ENCODE measurements at places on chromosomes 3 and 15.

- DNase-seq, result no peak
Observed at GRCh38 chr3:49806850-49807249, 3.8 kb downstream of the INKA1 start.

DNA sequence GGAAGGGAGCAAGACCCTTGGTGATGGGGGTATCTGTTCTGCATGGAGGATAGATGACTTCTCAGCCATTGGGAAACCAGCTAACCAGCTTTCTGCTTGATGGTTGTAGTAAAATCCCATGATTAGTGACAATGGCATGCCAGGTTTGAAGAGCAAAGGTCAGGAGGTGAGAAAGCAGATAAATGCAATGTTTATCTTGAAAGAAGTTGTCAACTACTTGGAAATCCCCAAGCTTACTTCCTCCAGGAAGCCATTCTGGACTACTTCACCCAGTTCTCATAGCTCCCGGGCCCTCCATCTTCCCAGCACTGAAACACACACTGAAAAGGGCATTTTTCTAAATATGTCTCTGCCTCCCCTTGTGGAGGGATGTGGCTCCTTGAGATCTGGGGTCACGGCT lies 51.3 kb downstream of the SMAD3 start:
- DNase-seq, result no peak

GRCh38 chr3:128597900-128598299 lies 52.7 kb downstream of the RPN1 start:
- DNase-seq, result no peak

- DNase-seq, result no peak
Observed at GRCh38 chr15:55116636-55117035, 80.1 kb downstream of the RSL24D1 start.

Data from SK-N-MC (cell line).